Gastroesophageal sphincter (tissue), 4 donors: ENCODE measurements at places on chromosomes 1 and 21. TPM values are rescaled to one million over a fixed set of nuclear protein-coding genes. Genes with fewer than 3 reads are reported as not detected.

GRCh38 chr1:34002810-34003209 is 138.9 kb downstream of the HMGB4 start:
- no peak for ATAC-seq

DNA sequence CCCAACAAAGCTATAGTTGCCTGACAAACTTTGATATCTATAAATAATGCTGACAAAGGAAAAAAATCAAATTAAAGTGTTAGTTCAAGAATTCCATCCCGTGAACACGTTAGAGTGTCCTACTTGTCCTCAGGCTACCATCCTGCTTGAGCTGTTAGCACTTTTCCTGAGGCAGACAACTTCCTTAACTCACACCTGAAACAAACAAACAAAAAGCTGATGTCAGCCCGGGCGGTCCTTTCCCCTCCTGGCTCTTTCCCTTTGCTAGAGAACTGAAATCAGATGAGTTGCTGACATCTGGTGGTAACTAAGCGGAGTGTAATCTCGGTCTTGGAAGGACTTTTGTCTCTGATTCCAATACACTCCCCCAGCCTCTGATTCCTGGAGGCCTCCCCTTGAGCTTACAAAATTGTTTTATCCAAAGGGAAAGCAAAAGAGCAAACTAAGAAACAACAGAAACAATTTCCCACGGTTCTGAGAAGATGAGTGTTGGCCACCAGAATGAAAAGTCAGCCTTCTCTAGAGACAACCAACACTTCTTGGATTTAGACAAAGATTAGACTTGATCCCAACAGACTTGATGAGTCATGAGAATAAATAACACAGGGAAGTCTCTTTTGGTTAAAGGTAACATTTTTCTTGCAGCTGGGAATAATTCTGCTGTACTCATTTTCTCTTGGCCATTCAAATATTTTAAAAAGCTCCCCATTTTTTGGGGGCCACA is 135.4 kb downstream of the PROX1 start:
- ATAC-seq, result no peak

DNA sequence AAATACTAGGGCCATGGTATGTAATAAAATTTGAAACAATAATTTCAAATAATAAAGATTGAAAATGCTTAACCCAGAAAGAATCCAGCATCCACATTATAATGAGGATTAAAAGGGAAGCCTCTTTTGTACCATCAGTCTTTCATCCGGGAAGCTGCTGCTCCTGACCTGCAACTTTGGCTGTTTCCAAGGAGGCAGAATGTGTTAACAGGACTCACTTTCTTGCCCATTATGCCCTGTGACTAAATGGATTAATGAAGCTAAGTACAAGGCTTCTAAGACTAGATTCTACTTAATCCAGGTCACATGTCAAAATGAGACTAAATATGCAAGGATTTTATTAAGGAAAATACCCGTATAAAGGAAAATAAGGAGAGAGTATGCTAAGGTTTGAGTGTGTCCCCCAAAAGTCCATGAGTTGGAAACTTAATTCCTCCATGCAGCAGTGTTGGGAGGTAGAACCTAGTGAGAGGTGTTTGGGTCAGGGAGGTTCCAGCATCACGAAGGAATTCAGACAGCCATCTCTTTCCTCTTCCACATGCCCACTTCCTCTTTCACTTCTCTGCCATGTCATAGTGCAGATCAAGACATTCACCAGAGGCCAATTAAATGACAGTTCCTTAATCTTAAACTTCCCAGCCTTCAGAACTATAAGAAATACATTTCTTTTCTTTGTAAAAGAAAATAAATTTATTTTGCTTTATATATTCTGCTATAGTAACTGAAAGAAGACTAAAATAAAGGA is 27.7 kb downstream of the FMO2 start:
- ATAC-seq, result no peak

Gene DCST1
- total RNA-seq, result not detected

Gene HCRTR1
- total RNA-seq, result 0.67 TPM

Gene TCP10L
- 1.6 TPM for total RNA-seq

Gene RAB25
- total RNA-seq, result not detected
